ENCODE measurements at places on chromosomes 16 and 17. TPM values are rescaled to one million over a fixed set of nuclear protein-coding genes. Genes with fewer than 3 reads are reported as not detected.

GRCh38 chr17:29653995-29654714 is 31.4 kb upstream of the CORO6 start:
- no peak for ATAC-seq

DNA sequence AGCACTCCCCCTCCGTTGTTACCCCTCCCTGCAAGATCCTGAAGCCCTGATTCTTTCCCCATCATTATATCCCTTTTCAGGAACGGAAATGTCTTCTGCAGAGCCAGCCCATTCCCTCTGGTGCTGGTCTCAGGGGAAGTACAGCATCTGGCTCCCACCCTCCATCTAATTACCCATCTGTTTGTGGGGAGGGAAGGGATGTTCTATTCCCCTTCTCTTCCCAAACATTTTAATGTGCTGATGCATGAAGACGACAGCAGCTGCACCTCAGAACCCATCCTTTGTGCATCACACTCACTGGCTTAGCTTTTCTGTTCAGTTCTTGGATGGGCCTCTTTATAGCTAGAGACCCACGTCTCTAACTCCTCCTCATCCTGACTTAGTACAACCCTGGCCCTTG is 367.2 kb downstream of the CDH13 start:
- no peak for ATAC-seq

DNA sequence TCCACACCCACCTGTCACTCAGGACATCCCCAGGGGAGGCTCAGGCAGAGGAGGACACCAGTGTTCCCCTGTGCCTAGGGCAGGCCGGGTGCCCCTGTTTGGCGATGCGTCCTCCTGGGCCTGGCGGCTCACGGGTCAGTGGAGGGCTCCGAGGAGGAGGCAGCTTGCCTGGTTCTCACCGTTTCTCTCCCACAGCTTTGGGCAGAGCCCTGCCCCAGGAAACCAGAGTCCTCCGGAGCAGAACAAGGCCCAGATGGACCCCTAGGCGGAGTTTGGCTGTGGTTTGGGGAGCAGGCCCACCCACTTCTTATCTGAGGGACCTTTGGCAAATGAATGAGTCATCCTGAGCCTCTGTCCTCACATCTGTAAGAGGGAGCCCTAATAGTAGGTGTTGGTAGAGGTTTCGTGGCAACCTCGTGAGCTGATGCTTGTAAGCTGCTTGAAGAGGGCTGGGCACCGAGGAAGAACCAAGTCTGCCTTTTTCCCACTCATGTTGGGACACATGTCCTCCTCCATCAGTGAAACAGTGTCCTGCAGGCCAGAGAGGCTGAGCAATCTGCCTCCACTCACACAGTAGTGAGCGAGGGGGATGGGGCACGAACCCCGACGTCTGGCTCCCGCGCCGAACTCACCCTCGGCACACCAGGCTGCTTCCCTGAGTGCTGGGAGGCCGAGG is 247.0 kb upstream of the CIBAR2 start:
- no peak for ATAC-seq

DNA sequence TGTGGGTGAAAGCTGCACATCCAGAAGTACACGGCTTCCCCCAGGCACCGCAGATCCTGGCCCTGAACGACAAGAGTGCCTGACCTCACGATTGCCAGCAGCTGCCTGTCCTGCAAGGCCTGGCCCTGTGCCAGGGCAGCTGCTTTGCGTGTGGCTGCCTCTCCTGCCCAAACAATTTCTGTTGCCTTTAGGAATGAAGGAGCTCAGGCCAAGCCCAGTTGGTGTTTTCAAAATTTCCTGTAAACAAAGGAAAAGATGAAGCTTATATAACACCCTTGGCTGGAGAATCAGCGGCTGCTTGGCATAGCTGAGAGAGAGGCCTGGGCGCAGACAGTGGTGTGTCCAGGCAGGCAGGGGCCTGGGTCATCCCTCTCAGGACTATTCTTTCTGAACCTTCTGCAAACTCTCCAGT is 11.7 kb upstream of the SLC47A2 start:
- ATAC-seq, result no peak

DNA sequence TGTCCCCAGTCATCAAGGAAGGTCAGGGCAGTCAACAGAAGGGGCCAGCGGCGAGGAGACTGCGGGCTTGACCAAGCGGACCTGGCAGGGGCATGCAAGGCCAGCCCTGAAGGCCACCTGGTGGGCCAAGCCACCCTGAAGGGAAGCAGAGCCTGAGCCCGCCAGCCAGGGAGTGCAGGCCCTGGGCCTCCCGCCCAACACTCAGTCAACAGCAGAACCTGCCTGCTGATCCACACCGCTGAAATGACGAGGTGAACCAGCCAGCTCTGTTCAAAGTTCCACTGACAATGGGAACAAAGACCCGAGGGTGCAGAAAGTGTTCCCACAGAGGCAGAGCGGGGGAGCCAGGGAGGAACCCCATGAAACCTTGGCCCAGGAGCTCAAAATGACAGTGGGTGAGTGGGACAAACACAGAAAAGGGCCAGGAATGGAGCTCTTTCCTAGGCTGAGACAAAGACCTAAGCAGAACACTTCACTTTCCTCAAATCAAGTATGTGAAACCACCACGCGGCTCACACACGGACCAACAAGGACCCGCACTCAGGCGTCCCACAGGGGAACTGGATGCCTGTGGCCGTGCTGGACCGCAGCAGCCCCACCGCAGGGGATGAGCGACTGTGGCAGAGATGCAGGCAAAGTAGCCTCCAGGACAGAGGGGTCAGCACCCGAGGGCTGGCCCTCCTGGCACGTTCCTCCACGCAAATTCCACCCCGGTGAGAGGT is 12.0 kb downstream of the AXIN1 start:
- ATAC-seq, result no peak

GRCh38 chr17:65780111-65780510 is 218.7 kb upstream of the AXIN2 start:
- ATAC-seq, result no peak

DNA sequence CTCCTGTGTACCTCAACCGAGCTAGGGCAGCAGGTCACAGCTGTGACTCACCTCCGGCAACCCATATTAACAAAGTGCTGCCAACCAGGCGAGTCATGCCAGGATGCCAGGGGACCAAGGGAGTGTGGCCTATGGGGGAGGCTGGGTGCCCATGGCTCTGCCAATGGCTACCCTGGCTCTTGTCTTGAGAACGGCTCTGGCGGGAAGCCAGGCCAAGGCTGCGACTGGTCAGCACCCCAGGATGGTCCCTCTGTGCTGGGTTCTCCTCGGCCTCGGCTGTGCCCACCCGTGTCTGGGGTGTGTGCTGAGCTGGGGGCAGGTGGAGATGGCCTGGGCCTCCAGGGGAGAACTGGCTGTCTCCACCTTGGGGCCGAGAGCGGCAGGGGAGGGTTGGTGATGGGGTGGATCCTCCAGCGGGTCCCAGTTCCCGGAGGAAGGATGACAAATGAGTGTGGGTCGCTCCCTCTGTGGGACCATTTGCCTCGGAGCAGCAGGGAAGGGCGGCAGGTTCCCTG is 75.8 kb downstream of the MRC2 start:
- ATAC-seq, result peak; percentile 20

- ATAC-seq, result peak; percentile 15
Measured at GRCh38 chr16:88548131-88548874, 21.9 kb upstream of the ZC3H18 start.

DNA sequence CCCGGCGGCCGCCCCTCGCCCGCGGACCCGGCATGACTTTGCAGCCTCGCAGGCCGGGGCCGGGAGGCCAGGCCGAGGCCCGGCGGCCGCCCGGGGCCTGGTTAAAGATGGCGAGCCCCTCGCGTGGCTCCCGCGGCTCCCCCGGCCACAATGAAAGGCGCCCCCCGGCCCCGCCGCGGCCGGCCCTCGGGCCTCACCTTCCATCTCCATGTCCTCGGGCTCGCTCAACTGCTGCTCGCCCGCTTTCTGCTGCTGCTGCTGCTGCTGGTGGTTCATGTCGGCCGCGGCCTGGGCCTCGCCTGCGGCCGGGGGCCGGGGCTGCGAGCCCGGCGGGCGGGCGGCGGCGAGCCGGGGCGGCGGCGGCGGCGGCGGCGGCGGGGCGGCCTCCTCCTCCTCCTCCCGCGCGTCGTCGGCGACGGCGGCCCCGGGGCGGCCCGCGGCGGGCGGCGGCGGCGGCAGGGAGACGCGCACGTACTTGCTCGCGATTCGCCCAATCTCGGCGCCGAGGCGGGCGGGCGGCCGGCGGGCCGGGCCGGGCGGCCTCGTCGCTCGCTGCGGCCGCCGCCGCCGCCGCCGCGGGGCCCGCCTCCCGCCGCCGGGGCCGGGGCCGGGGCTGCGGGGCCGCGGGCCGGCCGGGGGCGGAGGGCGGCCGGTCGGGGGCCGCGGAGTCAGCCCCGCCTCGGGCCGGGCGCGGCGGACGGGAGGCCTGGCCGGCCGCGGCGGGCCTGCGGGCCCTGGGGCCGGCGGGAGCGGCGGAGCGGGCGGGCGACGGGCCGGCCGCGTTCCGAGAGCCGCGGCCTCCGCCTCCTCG is 491 bp downstream of the USP7 start:
- no peak for ATAC-seq

DNA sequence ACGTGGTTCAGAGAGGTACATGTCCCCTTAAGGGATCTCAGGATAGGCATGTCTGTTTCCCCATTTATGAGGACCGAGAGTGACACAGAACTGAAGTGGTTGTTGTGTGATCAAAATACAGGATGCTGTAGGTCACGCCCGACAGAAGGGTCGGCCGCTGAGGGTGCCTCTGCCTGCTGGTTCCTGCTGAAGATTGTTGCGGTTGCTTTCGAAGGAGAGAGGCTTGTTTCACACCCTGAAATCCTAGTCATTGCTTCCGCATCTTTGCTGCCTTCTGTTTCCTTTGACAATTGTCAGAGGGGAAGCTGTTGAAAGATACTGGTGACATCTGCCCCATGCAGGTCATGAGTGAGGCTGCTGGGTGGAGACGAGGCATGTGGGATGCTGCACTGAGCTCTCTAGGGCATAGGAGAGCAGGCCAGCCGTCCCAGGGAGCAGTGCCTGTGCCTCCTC is 3.8 kb upstream of the NAT9 start:
- no peak for ATAC-seq

- peak; percentile 69 for ATAC-seq
Measured at GRCh38 chr17:81898029-81898866, 3.8 kb upstream of the NPB start.

DNA sequence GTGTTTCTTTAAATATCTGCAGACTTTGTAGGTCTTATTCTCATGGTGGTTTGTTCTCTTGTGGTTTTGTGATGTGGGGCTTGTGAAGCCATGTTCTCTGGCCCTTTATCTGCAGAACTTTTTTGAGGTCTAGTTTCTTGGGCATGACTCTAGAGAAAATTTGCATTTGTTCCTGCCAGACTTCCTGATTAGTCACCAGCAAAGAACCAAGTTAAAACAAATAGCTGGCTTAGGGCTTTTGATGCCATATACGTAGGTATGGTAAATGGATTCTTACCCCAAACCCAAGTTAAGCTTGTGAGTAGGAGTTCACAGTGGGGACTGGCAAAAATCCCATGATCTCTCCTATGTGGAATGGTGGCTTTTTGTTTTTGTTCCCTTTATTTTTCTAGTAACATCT is 68.7 kb upstream of the IRX3 start:
- no peak for ATAC-seq

The BEAN1 gene
- 11.5 TPM for total RNA-seq

The CMTM1 gene
- 3.0 TPM for total RNA-seq

The ITGAD gene
- total RNA-seq, result 0.35 TPM

The TTYH2 gene
- total RNA-seq, result 11.5 TPM

Measured in motor neuron (in vitro differentiated cells).